Activated CD4-positive, alpha-beta T cell treated with anti-CD3 and anti-CD28 coated beads, Interleukin-2, amount 10 ng/mL, durations not matched to agents 24 days and 14 days (primary cell): ENCODE measurements at places on chromosomes 13 and 19. TPM values are rescaled to one million over a fixed set of nuclear protein-coding genes. Genes with fewer than 3 reads are reported as not detected.

DNA sequence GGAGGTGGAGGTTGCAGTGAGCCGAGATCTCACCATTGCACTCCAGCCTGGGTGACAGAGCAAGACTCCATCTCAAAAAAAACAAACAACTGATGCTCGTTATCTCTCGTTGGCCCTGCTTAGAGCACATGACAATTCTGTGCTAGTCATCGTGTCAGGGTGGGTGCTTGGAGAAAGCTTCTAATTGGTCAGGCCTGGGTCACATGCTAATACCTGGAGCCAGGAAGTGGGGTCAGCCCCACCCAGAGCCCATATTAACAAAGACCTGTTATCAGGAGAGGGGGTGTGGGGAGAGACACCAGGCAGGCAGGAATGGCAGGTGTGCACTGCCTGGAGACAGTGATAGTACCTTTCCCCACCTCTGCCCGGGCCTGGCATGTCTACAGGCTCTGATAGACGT lies 84.9 kb downstream of the DPF1 start:
- H3K4me3 ChIP-seq: no peak overlapping the region
- peaks cover 6% of the 10 kb centered on the region for H3K4me1 ChIP-seq
- no peak for DNase-seq
- H3K36me3 ChIP-seq: peaks cover 3% of the 10 kb centered on the region
- H3K27ac ChIP-seq: no peak overlapping the region

DNA sequence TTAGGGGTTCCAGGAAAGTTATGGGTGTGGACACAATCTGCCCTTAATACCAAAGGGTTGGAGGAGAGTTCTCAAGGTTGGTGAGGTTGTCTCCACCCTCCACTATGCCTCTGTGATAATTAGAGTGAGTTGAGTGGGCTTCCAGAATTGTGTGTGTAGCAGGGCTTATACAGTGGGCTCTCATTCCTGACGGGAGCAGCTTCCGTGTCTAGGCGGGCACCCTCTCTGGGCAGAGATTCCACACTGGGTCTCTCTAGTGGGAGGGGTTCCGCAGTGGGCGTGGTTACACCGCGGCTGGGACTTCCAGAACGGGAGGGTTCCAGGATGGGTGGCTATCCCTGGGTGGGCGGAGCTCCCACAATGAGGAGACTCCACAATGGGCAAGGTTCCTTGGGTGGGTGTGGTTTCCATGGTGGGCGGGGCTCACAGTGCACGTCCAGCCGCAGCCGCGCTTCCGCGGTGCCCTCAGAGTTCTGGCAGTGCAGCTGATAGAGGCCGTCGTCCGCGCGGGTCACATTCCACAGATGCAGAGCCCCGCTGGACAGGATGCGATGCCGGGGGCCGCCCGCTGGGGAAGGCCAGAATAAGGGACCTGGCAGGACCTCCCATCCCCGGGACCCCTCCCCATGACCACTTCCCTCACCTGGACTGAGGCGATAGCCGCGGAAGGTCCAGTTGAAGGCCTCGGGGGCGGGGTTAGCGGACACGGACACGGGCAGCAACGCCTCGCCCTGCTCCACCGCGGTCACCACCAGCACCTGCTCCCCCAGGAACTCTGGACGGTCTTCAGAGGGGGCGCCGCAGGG lies 8.4 kb downstream of the NPHS1 start:
- H3K36me3 ChIP-seq: no peaks in the 10 kb centered on the region
- H3K27me3 ChIP-seq: peaks cover 48% of the 10 kb centered on the region
- peaks cover 12% of the 10 kb centered on the region for H3K4me1 ChIP-seq
- DNase-seq: peak; percentile 65

- no peaks in the 10 kb centered on the region for H3K36me3 ChIP-seq
- H3K4me3 ChIP-seq: no peak overlapping the region
- DNase-seq: no peak
- no peaks in the 10 kb centered on the region for H3K4me1 ChIP-seq
- no peak overlapping the region for H3K27ac ChIP-seq
These were observed 13.3 kb downstream of the FAM216B start for GRCh38 chr13:42794577-42795275.

DNA sequence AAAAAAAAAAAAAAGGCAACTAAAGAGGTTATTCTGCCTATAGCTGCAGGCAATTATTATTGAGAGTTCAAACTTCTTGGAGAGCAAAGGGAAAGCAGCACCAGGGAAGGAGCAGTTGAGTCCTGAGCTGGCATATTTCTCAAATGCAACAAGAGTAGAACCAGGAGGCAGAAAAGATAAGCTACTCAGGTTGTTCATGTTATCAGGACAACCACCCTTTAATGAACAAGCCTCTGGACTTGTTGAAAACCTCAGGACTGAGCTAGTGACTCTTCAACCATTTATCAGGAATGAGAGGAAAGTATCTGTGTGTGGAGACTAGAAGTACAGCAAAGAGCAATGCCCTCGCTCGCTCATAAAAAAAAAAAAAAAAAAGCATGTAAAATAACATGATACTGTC lies 183.0 kb downstream of the KCTD12 start:
- H3K36me3 ChIP-seq: no peaks in the 10 kb centered on the region
- no peak for DNase-seq
- no peak overlapping the region for H3K27ac ChIP-seq
- no peaks in the 10 kb centered on the region for H3K4me1 ChIP-seq

GRCh38 chr19:17933414-17934129 lies 757 bp downstream of the CCDC124 start:
- peak overlapping the region; percentile 94 for H3K27ac ChIP-seq
- H3K4me3 ChIP-seq: peak overlapping the region; percentile 92
- peaks cover 18% of the 10 kb centered on the region for H3K4me1 ChIP-seq
- DNase-seq: peak; percentile 66

DNA sequence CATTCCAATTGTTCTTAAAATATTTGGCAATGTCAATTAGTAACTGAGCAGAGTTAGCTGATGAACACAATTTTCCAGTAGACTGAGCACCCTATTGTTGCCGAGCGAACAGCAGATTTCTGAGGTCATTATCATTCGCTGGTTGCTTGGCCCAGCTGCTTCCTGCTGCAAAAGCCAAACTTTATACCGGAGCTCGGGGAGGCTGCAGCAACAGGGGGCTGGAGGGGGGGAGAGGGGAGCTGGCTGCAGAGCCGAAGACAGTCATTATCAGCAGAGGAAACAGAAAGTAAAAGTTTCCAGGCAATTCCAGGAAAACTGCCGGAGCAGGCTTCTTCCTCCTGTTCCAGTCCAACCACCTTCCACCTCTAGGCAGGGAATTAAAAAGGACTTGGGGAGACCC lies 77.9 kb downstream of the ZNF536 start:
- H3K4me3 ChIP-seq: no peak overlapping the region
- H3K36me3 ChIP-seq: no peaks in the 10 kb centered on the region
- peaks cover 2% of the 10 kb centered on the region for H3K27me3 ChIP-seq
- no peaks in the 10 kb centered on the region for H3K4me1 ChIP-seq
- DNase-seq: no peak

- H3K36me3 ChIP-seq: peaks cover 8% of the 10 kb centered on the region
- no peaks in the 10 kb centered on the region for H3K27me3 ChIP-seq
- no peak for DNase-seq
- H3K27ac ChIP-seq: no peak overlapping the region
- no peaks in the 10 kb centered on the region for H3K4me1 ChIP-seq
- H3K4me3 ChIP-seq: no peak overlapping the region
These were observed 87.3 kb upstream of the RAP2A start for GRCh38 chr13:97346561-97347254.

DNA sequence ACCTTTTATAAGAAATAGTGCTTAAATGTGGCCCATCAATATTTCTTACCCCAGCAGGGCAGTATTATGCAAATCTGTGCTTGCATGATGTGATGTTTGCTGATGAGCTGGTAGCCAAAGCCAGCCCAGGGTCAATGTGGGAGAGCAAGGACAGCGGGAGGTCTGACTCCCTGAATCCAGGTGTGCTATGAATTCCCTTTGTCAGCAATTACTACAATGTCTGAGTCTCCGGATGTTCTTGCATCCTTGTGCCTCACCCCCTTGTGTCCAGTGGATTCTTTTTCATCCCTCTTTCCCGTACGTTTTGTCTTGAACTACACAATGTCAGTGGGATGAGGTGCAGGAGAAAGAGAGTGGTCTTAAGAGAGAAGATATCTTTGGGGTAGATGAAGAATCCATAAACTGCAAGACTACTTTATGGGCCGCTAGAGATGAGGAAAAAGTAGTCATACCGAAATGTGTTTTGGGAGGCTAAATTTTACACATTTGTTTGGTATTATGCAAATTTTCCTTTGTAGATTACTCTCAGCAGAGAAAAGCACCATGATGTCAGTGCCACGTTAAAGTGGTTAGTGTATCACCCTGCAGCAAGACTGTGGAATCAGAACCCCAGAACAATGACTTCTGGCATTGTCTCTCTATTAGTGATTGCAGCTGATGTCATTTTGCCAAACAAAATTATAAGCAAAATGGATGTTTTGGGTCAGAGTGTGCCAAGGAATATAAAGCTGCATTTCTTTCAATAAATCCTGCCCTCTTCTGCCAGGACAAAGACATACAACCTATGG lies 53.5 kb upstream of the TSHZ3 start:
- H3K4me3 ChIP-seq: no peak overlapping the region
- H3K27ac ChIP-seq: no peak overlapping the region
- H3K4me1 ChIP-seq: no peaks in the 10 kb centered on the region
- DNase-seq: no peak

- DNase-seq: no peak
- H3K27ac ChIP-seq: no peak overlapping the region
- peaks cover 71% of the 10 kb centered on the region for H3K27me3 ChIP-seq
- no peak overlapping the region for H3K4me3 ChIP-seq
- H3K4me1 ChIP-seq: peaks cover 5% of the 10 kb centered on the region
- no peaks in the 10 kb centered on the region for H3K36me3 ChIP-seq
These were observed 4.0 kb downstream of the COL4A1 start for GRCh38 chr13:110302997-110303396.

DNA sequence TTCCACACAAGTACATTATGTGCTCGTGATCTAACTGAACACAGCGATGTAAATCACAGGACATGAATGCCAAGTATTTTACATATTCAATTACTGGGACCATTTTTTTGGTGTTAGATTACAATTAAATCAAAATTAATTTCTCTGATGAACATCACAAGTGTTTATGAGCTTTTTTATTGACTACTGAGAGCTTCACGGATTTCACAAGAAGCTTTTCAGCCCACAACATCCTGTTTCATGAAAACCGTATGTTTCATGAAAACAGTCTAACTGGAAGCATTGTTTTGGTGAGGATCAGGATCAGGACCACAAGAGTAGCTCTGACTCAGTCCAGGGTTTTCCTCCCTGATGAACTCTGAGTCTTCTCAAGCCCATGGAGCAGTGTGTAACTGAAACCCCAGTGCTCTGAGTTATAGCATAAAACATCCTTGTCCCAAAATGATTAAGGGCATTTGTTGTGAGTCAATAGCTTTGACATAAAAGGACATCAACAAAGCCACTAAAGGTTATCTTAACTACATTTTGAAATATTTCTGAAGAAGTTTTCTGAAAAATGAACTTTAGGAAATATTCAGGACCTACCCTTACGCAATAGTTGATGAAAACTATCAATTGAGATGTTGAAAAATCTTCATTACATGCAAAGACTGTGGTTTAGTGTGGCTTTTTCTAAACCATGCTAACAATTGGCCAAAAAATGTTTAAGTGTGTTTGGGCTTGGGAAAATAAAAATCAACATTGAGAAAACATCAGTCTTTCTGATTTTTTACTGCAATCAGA lies 49.3 kb downstream of the UFM1 start:
- H3K36me3 ChIP-seq: no peaks in the 10 kb centered on the region
- H3K4me3 ChIP-seq: no peak overlapping the region
- peaks cover 2% of the 10 kb centered on the region for H3K27me3 ChIP-seq
- H3K27ac ChIP-seq: no peak overlapping the region
- peaks cover 4% of the 10 kb centered on the region for H3K4me1 ChIP-seq
- no peak for DNase-seq

DNA sequence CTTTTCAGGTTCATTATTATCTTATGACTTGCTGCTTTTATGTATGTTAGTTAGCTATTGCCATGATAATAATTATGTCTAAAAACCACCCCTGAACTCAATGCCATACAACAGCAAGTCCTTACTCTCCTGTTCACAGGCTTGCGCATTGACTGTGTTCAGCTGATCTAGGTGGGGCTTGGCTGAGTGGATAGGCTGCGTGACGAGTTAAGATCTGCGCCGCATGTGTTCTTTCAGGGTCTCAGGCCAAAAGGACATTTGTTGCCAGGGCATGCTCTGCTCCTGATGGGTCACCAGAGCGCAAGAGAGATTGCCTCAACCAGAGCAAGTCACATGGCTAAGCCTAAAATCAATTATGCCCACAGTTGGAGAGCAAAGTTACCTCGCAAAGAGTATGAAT lies 859 bp downstream of the ZNF568 start:
- H3K4me3 ChIP-seq: peak overlapping the region; percentile 90
- H3K36me3 ChIP-seq: peaks cover 62% of the 10 kb centered on the region
- H3K4me1 ChIP-seq: peaks cover 19% of the 10 kb centered on the region
- DNase-seq: peak; percentile 59
- H3K27me3 ChIP-seq: no peaks in the 10 kb centered on the region

DNA sequence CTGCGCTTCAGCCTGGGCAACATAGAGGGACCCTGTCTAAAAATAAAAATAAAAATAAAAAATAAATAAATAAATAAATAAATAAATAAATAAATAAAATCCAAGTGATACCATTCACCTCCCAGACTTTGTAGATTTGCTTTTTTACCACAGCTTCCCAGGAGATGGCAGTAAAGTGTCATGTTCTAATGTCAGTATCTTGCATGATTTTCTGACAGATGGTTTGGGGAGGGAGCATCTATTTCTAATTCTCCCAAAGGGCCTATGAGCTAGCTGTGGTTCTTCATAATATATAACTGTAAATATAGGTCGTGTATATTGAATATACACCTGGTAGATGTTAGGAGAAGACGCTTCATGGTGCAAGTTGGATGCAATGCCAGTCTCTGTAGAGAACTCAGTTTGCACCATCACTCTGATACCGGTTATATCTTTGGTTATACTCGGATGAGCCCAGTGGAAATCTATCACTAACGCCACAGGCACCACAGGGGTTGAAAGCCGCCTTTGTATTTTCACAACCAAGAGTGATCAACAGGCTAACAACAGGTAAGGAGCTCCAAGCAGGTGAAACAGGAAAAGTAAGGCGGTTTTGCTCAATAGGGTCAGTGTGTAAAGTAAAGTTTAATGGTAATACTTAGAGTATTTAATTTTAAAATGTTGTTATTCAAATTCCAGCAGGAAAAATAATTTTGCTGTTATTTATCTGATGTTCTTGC lies 13.9 kb downstream of the APLP1 start:
- DNase-seq: peak; percentile 87
- H3K4me3 ChIP-seq: no peak overlapping the region
- H3K27me3 ChIP-seq: peaks cover 8% of the 10 kb centered on the region

KIRREL2 gene
- 1.8 and 2.1 TPM in 2 replicates for total RNA-seq

RUBCNL gene
- total RNA-seq: 1.5 TPM in 2 replicates

ZNF90 gene
- total RNA-seq: 4.8 and 5.1 TPM in 2 replicates

CHERP gene
- 88.6 and 89.8 TPM in 2 replicates for total RNA-seq

CFD gene
- total RNA-seq: 1.4 and 2.5 TPM in 2 replicates
